NCI-H460 (cell line): ENCODE measurements at places on chromosomes 3 and 15.

DNA sequence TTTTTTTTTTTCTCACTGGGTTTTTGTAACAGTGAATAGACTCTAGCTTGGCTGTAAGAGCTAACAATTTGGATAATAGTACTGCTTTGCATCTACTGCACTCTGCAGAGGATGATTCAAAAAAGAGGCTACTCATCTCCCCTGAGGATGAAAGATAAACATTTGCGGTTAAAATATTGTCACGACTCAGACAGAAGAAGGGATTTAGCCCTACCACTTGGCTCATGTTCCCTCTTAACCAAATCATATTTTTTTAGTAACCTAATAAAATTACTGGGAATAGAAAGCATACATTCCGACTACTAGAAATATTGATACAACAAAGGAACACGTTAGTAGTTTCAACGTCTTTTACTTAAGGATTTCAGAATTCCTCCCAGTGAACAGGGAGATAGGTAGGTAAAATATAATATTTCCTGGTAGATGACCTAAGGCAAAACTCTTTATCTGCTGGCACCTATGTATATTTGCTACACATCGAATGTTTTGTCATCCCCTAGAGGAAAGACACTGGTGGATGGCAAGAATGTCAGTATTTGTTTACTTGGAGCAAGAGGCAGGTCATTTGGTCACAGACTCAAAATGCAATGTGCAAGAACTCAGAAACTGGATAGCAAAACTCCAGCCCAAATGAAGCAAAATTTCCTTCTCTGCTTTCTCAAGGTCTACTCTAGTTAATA is 110.8 kb downstream of the GREM1 start:
- no peak for DNase-seq

GRCh38 chr3:191324936-191325335 is 4.3 kb upstream of the CCDC50 start:
- DNase-seq: no peak

DNA sequence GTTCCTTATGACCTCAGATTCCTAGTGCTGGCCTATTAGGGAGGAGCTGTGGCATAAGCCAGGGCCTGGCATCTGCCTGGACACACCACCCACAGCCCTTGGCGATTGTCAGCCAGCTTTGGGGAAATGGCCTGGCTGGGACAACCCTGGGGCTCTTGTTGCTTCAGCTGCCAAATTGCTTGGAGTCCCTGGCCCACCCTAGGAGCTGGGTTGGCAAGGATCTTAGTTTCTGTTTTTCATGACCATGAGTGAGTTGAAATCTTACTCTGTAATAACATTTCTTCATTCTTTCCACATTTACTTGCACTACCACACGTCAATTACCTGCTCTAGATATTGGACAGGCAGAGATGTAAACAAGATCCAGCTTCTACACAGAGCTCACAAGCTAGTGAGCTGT is 1.9 kb upstream of the MYZAP start:
- no peak for DNase-seq

- no peak for DNase-seq
These were observed 56.8 kb downstream of the GABRB3 start for GRCh38 chr15:26716069-26716468.

DNA sequence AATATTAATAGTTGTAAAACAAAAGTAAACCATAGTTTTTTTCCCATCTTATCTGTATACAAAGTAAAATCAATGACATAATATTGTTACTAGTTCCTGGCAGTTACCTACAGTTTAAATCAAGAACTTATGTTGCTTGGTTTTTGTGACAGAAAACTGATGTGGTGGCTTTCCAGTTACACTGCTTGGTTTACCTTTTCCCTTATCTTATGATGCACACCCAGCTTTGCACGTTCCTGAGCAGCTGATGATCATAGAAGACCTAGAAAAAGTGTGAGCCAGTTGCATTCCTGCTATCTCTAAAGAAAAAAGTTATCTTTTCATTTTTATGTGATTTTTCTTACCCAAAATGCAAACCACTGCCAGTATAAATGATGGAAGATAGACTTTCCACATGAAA is 36.4 kb upstream of the LAMP3 start:
- DNase-seq: no peak

DNA sequence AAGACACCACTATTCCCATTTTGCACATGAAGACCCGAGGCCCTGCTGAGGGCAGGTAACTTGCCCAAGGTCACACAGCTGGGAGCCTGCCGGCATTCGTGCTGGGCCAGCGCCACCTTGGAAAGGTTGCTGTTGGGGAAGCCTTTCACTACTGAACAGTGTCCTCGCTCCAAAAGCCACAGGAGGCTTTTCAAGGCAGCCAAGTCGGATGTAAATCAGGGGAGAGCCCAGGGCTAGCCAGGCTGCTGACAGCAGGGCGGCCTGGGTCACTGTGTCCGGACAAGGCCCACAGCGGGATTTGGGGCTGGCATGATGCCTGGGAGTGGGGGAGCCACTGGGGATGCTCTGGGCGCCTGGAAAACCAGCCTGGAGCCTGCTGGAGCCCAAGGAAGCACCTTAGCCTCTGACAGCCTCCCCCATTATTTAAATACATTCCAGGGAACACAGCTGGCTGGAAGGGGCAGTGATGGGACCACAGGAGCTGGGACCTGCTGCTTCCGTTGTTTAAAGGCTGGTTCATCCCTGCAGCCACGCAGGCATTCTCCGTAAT is 10.5 kb downstream of the SLC6A6 start:
- no peak for DNase-seq

GRCh38 chr3:73143401-73143800 is 81.9 kb downstream of the EBLN2 start:
- no peak for DNase-seq

GRCh38 chr15:81000624-81001151 is at the start of gene TLNRD1:
Gene TLNRD1 (plus strand): TSS chr15:81000923. CDS start chr15:81002272, 1,349 bp downstream.
- DNase-seq: peak; percentile 85

DNA sequence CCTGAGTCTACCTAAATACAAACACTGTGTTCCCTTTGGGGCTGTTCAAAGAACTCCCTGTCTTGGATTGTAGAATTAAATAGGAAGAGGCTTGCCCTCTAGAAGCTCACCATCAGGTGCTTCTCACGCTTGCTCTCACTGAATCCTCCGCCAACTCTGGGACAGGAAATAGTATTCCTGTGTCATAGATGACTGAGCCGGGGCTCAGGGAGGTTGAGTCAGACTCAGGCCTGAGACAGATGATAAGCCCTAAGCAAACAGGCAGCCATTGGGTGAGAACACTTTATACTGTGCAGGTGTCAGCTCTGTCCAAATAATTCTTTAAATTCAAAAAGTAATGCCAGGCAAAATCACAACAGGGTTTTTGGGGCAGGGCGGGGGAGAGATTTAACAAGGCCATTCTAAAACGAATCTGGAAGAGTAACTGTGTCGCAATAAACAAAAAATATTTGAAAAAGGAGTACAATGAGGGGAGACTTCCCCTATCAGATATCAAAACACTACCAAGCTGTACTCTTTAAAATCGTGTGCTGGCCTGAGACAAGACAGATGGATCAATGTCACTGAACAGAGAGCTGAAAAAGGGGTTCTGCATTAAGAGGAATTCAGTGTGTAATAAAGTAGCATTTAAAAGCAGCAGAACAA is 59.0 kb downstream of the EPHB3 start:
- DNase-seq: peak; percentile 26

- DNase-seq: no peak
These were observed 7.7 kb upstream of the RFT1 start for GRCh38 chr3:53137835-53138446.

GRCh38 chr3:4375911-4376310 is 72.7 kb downstream of the SETMAR start:
- no peak for DNase-seq

GRCh38 chr3:173793963-173794362 is 396.4 kb downstream of the NLGN1 start:
- no peak for DNase-seq

- no peak for DNase-seq
These were observed 133.8 kb downstream of the MOBP start for GRCh38 chr3:39601241-39601640.

DNA sequence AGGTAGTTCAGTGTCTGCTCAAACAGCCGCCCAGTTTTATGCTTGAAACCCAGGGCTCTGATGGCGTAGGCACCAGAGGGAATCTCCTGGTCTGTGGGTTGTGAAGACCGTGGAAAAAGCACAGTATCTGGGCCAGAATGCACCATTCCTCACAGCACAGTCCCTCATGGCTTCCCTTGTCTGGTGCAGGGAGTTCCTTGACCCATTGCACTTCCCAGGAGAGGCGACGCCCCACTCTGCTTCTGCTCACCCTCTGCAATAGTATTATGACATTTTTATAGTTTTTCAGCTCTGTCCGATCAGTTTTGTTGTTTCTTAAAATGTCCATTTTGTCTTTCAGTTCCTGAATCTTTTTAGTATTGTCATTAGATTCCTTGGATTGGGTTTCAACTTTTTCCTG is 343.5 kb downstream of the EDEM1 start:
- DNase-seq: no peak

- no peak for DNase-seq
These were observed 572.1 kb downstream of the FGF12 start for GRCh38 chr3:192155194-192155593.

- DNase-seq: no peak
These were observed 23.6 kb upstream of the CYFIP1 start for GRCh38 chr15:23003736-23004135.

DNA sequence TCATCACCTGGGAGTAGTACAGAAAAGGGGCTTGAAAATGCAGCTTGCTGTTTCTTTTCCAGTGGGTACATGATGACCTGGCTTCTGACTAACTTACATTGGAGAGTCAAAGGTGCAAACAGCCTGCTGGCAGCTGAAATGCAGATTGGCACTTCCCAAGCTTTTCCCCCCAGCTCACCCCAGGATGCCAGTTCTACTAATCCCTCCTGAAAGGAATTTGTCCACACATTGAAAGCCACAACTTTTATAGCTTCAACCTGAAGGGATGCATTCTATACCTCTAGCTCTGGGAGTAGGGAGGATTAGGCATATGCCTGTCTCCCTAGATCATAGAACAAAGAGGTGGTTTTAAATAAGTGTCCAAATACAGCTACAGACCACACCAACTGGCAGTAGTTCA is 281.7 kb downstream of the EFHB start:
- DNase-seq: no peak

- no peak for DNase-seq
These were observed 49.9 kb downstream of the TFG start for GRCh38 chr3:100759159-100759558.

GRCh38 chr15:63839722-63840121 is 6.0 kb upstream of the HERC1 start:
- no peak for DNase-seq

GRCh38 chr3:140920029-140920428 is 21.6 kb upstream of the SLC25A36 start:
- DNase-seq: no peak

- DNase-seq: peak; percentile 1
These were observed 183.8 kb upstream of the KCNMB2 start for GRCh38 chr3:178352326-178353005.

GRCh38 chr3:146035366-146035765 is 125.6 kb downstream of the PLOD2 start:
- no peak for DNase-seq

DNA sequence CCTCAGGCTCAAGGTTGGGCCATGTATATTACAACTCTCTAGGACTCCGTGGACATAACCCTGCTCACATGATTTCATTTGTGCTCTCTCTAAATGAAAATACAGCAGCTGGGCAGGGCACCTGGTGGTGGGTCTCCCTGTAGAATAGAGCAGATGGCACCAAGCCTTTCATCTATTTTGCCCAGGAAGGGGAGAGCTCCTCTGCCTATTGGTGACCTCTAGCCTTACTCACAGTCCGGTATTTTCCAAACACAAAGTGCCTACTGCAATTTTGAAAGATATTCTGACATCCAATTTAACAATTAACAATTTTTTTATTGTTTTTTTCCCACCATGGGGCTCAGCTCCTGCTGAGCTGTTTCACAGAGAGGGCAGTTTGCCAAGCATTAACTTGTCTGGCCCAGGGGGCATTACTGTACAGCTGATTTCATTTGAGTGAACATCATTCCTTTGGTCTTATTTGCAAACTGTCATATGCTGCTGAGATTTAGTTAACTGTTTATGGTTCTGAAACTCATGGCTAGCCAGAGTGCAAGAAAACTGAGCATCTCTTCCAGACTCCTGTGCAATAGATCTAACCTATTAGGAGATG is 474.0 kb downstream of the EPHB1 start:
- no peak for DNase-seq

- DNase-seq: peak; percentile 47
These were observed 504.1 kb downstream of the NTRK3 start for GRCh38 chr15:87752250-87752951.

DNA sequence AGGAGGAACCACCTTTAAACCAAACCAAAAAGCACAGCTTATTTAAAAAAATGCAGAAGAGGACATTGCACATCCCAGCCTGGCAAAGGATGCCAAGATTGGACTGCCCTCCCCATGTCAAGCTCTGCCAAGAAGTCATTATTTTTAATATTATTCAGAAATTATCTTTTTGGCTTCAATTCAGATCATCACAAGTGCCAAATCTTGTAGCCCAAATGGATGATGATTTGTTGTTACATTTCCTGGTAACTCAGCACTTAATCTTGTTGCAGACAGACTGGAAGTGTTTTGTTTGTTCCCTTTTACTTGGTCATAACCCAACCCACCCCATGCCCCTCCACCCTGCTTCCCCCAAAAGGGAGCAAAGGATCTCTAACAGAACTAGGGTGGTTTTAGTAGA is 28.1 kb upstream of the LXN start:
- no peak for DNase-seq

- DNase-seq: no peak
These were observed 16.7 kb upstream of the PIGZ start for GRCh38 chr3:196985298-196985697.

DNA sequence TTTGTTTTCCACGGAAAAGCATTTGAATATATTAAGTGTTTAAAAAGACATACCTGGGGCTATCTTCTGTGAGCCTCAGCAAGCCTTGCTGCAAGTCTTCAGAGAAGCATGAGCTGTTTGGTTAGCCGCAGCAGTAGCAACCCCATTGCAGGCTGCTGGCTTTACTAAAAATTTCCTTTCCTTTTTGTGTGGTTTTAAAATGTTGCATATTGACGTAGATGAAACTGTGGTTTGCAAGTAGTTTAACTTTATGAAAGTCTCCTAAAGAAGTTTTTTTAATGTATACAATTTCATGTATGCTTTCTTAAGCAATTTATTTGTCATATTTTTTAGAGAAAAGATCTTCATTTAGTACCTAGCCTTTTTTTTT is at the start of gene GPR171:
TSS of gene GPR171 (minus strand) at position 166 of the 370 bp plus-strand sequence. CDS start 3,830 bp downstream, outside the sequence.
- DNase-seq: no peak

DNA sequence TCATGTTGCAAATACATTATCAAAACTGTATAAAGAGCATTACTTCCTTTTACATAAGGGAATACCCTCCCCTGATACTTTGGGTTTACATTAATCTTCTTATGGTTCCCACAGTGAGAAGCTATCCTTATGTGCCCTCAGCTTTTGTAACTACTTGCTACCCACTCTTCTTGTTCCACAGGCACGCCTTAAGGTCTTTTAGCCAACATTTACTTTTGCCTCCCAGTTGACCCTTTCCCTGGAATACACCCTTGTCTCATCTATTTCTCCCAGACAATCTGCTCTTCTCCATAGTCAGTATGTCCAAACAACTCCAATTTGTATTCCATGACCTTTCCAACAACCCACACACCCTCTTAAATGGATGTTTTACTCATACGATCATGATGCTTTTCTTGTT is 116.8 kb upstream of the COL8A1 start:
- DNase-seq: no peak
